Caco-2 (cell line): ENCODE measurements at places on chromosomes 3 and 15. TPM values are rescaled to one million over a fixed set of nuclear protein-coding genes. Genes with fewer than 3 reads are reported as not detected.

DNA sequence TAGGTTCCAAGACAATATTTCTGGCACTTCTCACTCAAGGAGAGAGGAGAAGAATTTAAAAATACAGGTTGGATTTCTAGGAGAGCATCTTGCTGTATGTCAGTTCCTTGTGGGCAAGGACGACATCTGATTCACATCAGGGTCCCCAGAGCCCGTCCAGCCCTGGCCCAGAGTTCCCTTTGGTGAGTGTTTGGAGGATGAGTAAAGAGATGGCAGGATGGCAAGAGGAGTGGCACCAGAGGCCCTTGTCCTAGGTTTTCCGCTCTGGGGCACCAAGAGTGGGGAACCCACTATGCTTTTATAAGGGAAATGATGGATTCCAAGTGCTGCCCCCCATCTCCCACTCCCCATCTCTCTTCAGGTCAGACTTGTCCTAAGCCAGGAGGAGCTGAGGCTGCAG, 181.8 kb downstream of the TBC1D2B start:
- no peaks in the 10 kb centered on the region for H3K4me1 ChIP-seq
- H3K36me3 ChIP-seq = no peaks in the 10 kb centered on the region
- DNase-seq = no peak
- H3K27me3 ChIP-seq = no peaks in the 10 kb centered on the region
- no peak overlapping the region for H3K27ac ChIP-seq

- H3K27ac ChIP-seq = no peak overlapping the region
- H3K36me3 ChIP-seq = no peaks in the 10 kb centered on the region
- peak; percentile 74 for DNase-seq
- peak overlapping the region; percentile 64 for H3K4me3 ChIP-seq
- H3K27me3 ChIP-seq = no peaks in the 10 kb centered on the region
- H3K4me1 ChIP-seq = peaks cover 4% of the 10 kb centered on the region
These were observed 109.3 kb downstream of the SHQ1 start for GRCh38 chr3:72738752-72739530.

GRCh38 chr3:143016321-143016972, 15.1 kb downstream of the U2SURP start:
- no peaks in the 10 kb centered on the region for H3K36me3 ChIP-seq
- H3K27me3 ChIP-seq = no peaks in the 10 kb centered on the region
- no peak overlapping the region for H3K4me3 ChIP-seq
- DNase-seq = no peak
- 0 out of 2 replicates have a peak, but pooled peaks cover 7% of the 10 kb centered on the region for H3K4me1 ChIP-seq

DNA sequence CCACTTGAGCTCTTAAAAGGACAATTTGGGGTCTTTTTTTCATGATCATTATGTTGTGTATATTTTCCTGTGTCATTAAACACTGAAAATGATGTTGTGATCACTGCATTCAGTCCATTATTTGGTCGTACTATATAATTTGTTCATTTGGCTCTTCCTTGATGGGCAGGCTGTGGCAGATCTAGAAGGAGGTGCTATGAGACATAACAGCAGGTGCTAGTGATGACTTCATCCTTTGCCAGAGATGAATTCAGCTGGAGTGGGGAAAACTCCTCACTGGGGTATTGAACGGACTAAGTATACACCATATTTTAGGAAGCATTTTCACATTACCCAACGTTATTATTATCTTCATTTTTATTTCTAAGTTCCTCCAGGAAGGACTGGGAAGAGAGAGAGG, 12.0 kb downstream of the CMTM7 start:
- no peak for DNase-seq
- H3K4me1 ChIP-seq = peaks cover 10% of the 10 kb centered on the region; the same call in 1 of the 2 replicates
- H3K4me3 ChIP-seq = no peak overlapping the region
- H3K36me3 ChIP-seq = no peaks in the 10 kb centered on the region
- H3K27me3 ChIP-seq = no peaks in the 10 kb centered on the region

- no peaks in the 10 kb centered on the region for H3K27me3 ChIP-seq
- H3K4me3 ChIP-seq = no peak overlapping the region
- H3K36me3 ChIP-seq = peaks cover 2% of the 10 kb centered on the region
- peaks cover 20% of the 10 kb centered on the region for H3K4me1 ChIP-seq
These were observed 13.8 kb downstream of the SLC41A3 start for GRCh38 chr3:126070146-126070545.

GRCh38 chr3:192373586-192373985, 353.8 kb downstream of the FGF12 start:
- no peaks in the 10 kb centered on the region for H3K27me3 ChIP-seq
- DNase-seq = no peak
- H3K36me3 ChIP-seq = no peaks in the 10 kb centered on the region
- no peak overlapping the region for H3K27ac ChIP-seq
- no peaks in the 10 kb centered on the region for H3K4me1 ChIP-seq

GRCh38 chr15:91265416-91265940, 165.4 kb downstream of the SV2B start:
- H3K27ac ChIP-seq = no peak overlapping the region
- no peak for DNase-seq
- H3K4me3 ChIP-seq = no peak overlapping the region
- H3K4me1 ChIP-seq = no peaks in the 10 kb centered on the region
- no peaks in the 10 kb centered on the region; the same call in 1 of the 2 replicates for H3K27me3 ChIP-seq

Gene AKAP13
- total RNA-seq = 48.3 and 49.6 TPM in 2 replicates

Gene OIP5
- 23.4 and 26.4 TPM in 2 replicates for total RNA-seq

Gene POC1A
- 28.3 and 32.2 TPM in 2 replicates for total RNA-seq
